ENCODE measurements at places on chromosomes 5 and 9.

GRCh38 chr5:123819833-123820232 lies 307.9 kb downstream of the CSNK1G3 start:
- DNase-seq = no peak

DNA sequence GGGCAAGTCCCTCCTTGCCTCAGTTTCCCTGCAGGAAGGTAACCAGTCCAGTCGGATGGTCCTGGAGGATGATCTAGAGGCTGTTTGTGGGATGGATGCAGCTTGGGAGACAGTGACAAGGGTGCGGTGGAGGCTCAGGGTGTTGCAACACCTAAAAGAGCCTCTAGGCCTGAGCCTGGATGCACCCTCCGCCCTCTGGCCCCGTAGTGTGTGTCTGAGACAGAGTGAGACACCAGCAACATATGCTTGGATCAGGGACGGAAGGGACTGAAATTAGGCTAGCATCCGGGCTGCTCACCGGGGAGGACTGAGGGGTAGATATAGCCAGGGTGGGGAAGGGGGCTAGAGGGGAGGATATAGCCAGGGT lies 1.1 kb downstream of the CRAT start:
- no peak for DNase-seq

DNA sequence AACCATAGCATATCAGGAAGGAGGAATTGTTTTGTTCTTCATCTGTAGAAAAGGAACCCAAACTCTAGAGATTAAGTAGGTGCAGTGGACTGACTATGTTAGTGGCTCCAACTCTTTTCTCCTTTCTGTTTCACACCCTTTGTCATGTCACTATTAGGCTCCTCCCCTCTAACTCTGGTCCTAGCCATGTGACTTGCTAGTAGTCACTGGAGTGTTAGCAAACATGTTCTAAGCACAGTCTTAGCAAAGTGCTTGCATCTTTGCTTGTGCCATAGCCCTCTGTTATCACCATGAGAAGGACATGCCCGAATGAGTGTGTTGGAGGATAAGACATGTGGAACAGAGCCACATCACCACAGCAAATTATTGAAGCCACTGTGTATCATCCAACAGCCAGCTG lies 55.4 kb upstream of the PPP3R2 start:
- DNase-seq = no peak

- DNase-seq = no peak
Measured at GRCh38 chr9:92729735-92730155, 34.9 kb downstream of the BICD2 start.

- DNase-seq = no peak
Measured at GRCh38 chr5:75524071-75524470, 12.4 kb downstream of the POLK start.

GRCh38 chr9:92506184-92506857 lies 24.0 kb upstream of the ASPN start:
- DNase-seq = no peak

- no peak for DNase-seq
Measured at GRCh38 chr9:116390303-116391228, 237.0 kb downstream of the PAPPA start.

GRCh38 chr5:127402361-127402760 lies 111.8 kb downstream of the MEGF10 start:
- no peak for DNase-seq

- no peak for DNase-seq
Measured at GRCh38 chr9:16811987-16812685, 58.3 kb downstream of the BNC2 start.

DNA sequence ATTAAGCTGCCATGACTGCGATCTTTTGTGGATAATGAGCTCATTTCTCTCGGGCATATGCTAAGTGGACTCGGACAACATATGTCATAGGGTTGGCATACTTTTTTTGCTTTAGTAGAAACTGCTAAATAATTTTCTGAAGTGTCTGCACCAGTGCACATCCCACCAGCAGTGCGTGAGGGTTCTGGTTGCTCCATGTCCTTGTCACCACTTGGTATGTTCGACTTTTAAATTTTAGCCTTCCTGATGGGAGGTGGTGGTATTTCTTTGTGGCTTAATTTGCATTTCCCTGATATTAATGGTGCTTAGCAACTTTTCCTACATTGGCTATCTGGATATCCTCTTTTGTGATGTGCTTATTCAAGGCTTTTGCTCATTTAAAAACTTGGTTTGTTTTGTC lies 57.8 kb upstream of the NRARP start:
- no peak for DNase-seq

- DNase-seq = no peak
Measured at GRCh38 chr5:122705851-122706250, 69.0 kb upstream of the SNX2 start.

- no peak for DNase-seq
Measured at GRCh38 chr5:123119334-123119986, 30.4 kb downstream of the PRDM6 start.

- no peak for DNase-seq
Measured at GRCh38 chr5:87190687-87191086, 77.0 kb upstream of the RASA1 start.

GRCh38 chr9:114229295-114229694 lies 74.0 kb downstream of the COL27A1 start:
- no peak for DNase-seq

- no peak for DNase-seq
Measured at GRCh38 chr9:108099854-108100253, 610.3 kb upstream of the KLF4 start.

DNA sequence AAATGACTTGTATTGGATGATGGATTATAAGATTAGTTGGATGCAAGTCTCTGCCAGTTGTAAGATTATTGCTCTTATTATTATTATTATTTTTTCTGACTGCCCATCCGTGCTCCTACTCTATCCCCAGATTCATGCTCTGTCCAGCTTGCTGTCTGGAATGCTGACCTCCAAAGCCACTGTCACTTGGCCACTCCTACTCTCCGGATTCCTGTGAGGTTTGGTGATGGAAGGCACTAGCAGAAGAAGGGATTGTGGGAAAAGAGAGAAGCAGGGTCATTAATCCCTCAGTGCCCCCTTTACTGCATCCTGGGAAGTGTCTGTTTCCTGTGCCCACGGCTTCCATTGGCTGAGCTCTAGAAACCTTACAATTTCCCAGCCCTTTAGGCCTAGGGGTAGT lies 76.3 kb upstream of the IL12B start:
- DNase-seq = no peak

DNA sequence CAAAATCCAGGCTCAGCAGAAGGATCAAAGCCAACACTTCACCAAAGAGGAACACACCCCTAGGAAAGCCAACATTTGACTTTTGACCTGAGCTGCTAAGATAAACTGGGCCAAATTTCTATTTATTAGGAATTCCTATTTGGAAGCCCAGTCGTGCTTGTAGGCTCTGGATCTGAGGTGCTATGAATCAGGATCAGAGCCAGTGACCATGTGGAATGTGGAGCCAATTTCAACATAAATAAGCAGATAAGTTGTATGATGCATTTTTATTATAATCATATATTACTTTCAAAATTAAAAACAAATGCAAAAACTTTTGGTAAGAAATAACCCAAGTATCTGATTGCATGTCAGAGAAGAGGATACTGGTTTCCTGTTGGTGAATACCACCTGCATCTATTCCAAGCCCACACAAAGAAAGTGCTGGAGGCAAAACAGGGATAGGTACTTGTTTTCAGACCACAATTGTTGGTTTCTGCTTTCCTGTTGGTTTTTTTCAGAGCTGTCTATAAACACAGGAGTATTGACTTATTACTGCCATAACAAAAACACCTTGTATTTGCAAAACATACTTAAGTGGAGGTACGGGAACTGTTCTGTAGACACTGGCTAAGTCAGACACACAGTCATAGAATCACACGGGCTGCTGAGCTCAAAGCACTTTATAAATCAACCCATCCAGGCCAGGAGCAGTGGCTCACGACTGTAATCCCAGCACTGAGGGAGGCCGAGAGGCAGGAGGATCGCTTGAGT lies 52.8 kb downstream of the ARL15 start:
- DNase-seq = no peak

DNA sequence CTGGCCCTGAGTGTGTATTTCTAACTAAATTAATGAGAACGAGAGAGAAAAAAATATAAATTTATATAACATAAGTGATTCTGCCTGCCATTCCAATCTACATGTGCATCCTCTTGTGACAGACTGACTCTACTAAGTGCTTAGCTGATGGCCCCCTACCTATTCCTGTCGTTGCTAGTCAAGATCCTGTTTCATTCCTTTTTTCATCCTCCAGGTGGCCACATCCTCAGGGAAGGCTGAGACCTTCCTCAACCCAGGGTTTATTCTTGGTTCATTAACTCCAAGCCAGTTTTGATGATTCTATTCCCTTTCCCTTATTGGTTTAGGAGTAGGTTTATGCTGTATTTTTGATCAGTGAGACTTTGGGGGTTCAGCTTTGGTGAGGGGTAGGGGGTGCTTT lies 201.3 kb downstream of the C9orf152 start:
- no peak for DNase-seq

DNA sequence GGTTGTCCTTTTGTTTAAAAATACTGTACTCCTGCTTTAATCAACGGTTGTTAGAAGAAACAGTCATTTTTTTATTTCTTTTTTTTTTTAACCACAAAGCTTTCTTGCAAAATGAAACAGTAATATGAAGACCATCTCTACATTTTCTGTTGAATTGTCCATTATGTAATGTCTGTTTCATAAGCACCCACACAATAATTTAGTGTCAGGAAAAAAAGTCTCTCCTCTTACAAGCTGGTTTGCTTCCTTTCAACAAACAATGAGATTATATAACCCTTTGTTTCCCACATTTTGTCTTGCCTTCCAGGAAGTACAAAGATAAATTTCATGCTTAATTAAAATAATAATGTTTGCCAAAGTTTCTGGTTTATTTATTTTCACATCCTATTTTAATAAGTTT lies 16.7 kb downstream of the CTNNAL1 start:
- DNase-seq = no peak

DNA sequence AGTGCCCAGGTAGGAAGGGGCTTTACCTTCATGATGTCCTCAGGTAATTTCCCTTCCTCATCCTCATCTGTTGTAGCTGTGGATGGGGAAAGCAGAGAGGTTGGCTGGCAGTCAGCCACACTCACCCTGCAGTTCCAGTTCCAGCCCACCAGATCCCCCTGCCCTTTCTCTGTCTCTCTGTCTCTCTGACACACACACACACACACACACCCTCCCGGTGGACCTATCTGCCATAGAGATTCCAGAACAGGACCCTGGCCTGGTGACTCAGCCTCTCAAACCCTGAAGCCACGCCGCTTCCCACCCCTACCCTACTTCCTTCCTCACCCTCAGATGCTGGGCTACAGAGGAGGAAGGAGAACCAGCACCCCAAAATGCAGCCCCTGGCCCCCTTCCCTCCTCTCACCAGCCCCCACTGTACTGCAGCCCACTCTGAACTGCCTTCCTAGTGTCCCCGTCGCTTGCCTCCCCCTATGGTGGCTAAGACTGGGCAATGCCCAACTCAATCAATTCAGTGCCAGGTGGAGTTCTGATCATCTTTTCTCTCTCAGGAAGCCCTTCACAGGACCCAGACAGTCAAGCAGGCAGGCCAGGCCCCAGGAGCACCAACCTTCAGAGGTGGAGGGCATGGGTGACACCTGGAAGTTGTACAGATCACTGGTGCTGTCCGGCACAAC lies 4.8 kb downstream of the IRF1 start:
- no peak for DNase-seq

DNA sequence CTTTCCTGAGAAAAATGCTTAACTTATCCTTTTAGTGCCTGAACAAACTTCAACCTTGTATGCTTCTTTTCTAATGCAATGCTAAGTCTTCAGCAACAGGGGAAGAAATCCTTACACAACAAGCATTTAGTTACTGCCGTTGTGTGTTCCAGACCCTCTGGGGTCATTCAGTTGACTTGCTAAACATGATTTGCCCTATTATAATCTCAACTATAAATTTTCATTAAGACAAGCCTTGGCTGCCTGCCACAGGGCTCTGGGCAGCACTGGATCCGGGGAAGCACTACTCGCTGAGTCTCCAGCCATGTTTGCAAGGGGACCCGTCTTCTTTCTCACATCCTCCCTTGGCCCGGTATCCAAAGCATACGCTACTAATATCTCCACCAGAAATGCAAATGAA lies 58.1 kb downstream of the PTCH1 start:
- DNase-seq = no peak

- no peak for DNase-seq
Measured at GRCh38 chr9:6714176-6714575, 43.6 kb upstream of the KDM4C start.

DNA sequence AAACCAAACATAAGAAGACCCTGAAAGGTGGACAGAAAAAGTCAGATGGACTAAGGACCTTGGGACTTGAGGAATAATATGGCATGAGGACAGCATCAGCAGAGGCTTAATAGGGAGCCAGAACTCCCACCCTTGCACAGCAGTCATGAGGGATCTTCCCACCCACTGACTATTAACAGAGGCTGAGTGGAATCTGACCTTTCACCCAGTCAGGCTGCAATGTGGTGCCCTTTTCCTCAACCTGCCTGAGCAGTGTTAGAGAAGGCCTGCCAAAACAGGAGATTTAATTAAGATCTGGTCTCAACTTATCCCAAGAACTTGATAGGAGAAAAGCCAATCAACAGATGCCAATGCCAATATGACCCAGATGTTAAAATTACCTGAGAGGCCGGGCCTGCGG lies 481.9 kb downstream of the KDM4C start:
- no peak for DNase-seq

GRCh38 chr5:141825241-141825671 lies 53.0 kb downstream of the PCDH1 start:
- no peak for DNase-seq

DNA sequence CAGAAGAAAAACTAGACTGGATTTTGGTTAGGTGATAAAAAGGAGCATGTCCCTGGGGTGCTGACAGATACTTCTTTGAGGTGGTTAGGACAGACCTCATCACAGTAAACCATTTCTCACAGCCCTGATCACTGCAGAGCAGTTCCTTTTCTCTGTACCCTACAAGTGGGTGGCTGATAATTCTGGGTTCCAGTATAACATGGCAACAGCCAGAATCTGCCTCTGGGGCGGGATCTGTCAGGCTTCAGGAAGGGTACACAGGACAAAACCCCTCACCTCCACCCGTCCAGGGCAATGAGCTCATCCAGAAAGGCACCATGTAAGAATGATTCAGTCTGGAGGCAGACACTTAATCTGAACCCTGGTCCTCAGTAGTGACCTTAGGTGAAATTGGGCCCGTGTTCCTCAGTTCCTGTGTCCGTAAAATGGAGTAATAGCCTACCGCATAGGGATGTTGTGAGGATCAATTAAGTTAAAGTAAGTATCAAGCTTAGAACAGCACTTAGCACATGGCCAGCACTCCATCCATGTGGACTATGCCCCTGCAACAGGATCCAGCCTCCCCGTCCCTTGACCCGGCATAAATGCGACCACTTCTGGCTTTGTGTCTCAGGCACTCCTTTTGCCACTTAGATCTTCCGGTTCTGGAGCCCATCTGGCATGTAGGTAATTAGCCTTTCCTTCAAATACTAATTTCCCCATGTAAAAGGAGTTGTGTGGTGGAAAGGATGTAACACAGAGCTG lies 129.2 kb downstream of the LHFPL2 start:
- no peak for DNase-seq

Measured in stimulated activated CD8-positive, alpha-beta memory T cell treated with anti-CD3 and anti-CD28 coated beads, Interleukin-4, amount 100 ng/mL, for 4 hours (primary cell).